ENCODE measurements at places on chromosomes 4 and X.

- no peak for DNase-seq
Measured at GRCh38 chr4:126087101-126087500, 772.3 kb downstream of the FAT4 start.

DNA sequence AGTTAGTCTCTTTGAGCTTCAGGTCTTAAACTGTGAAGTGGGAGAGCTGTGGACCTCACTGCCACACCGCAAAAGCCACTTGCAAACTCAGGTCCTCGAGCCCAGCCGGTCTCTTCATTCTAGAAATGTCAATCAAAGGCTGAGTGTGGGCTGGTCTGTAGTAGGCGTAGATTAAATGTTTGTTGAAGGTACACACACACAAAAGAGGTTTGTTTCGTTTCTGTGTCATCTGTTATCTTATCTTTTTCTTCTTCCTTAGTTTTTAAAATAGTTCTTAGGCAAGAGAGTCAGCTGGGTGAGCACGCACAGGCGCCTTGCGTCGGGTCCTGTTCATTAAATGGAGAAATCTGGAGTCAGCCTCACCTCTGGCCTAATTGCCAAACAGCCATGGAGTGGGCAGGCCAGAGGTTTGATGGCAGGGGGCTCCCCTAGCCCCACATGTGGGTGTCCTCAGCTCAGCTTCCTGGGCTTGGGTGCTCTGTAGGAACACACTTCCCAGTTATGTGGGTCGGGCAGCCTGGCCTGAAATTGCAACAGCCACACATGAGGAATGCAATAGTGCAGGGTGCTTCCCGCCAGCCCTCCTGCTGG, 836 bp upstream of the PSAPL1 start:
- DNase-seq: no peak

DNA sequence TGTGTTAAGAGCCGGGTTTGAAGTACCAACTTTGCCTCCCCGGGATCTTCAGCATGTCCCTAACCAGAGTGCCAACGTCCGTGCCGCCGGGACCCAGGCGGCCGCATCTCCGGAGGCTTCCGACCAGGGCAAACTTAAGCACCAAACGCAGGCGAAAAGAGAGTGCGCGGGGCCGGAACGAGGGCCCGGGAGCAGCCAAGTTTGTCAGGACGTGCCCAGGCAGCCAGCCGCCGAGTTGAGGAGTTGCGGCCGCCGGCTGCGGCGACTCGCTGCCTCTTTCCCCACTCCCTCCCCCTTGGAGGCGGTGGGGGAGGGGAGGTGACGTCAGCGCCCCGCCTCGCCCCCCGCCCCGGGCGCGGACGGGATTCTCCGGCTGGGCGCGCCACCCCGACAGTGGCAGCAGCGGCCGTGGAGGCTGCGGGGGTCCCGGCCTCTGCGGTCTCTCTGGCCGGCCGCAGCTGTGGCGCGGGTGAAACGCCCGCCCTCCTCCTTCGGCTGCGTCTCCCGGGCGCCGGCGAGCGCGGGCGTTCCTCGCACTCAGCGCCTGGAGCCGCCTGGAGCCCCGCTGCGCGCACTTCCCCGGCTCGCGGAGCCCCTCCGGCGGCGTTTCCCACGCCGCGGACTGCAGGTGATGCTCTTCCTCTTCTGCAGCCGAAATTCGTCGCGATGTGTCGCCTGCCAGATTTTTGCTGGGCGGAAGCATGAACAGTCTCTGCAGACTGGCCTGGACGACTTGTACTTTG, 2.9 kb upstream of the FAT1 start:
- peak; percentile 56 for DNase-seq

GRCh38 chr4:109065006-109065405, 237.5 kb downstream of the COL25A1 start:
- no peak for DNase-seq

GRCh38 chr4:72994670-72995069, 74.8 kb downstream of the COX18 start:
- DNase-seq: no peak

All from HCT116 (cell line).